ENCODE measurements at places on chromosomes 1 and 21. TPM values are rescaled to one million over a fixed set of nuclear protein-coding genes. Genes with fewer than 3 reads are reported as not detected.
A peak's percentile ranks its signal among the peaks of the same experiment; 100 is the strongest.

DNA sequence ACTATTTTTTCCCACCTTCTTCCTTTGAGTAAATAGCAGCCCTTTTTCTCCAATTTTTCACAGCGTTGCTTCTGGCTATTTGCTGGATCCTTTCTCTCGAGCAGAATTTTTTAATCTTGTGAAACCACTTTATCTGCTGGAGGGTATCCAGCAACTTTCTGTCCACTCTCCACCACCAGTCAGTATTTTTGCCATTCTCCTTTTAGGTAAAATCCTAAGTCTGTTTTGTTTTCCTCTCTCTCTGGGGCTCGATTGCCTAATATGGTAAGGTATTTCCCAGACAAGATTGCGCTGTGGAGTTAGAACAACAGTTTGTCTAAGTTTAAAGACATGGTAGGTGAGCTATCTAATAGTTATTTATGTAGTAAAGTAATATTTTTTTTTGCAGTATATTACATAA lies 156.9 kb downstream of the PPP1R12B start:
- DNase-seq: peak; percentile 50

The CFHR5 gene
- total RNA-seq: not detected

The PUM1 gene
- 81.3 TPM for total RNA-seq

DNA sequence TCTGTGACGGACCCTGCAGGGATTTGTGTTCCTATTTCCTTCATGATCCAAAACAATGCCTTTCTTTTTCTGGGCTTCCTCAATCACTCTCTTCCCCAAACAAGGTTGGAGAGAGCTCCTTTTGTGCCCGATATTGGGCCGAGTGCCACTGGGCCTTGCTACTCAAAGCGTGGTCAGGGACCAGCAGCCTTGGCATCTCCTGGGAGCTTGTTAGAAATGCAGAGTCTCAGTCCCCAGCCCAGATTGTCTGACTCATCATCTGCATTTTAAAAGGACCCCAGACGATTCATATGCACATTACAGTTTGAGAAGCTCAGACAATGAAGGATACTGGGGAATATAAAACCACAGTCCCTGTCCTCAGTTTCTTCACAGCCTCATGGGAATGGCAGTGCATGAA lies 19.9 kb downstream of the ADORA1 start:
- no peak for DNase-seq

- DNase-seq: no peak
These were observed 27.8 kb downstream of the OSBPL9 start for GRCh38 chr1:51644533-51645197.

DNA sequence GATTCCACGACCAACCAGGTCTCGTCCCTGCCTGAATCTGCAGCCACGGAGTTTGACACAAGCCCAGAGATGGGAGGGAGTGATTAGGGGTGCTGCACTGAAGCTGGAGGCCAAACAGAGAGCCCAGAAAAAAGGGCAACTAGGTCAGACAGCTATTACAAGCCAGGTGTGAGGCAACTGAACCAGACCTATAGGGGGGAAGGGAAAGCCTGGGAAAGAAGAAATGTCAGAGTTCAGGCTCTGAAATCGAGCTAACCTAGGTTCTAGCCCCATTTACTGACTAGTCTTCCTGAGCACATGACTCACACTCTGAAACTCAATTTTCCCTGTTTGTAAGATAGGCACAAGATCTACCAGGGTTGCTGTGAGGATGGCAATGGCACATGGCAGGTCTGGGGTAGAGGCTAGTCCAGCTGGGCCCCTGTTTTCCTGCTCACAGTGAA lies 1.7 kb downstream of the DHCR24 start:
- no peak for DNase-seq
